NCI-H446 (cell line): ENCODE measurements at places on chromosomes 5 and 9.

GRCh38 chr5:26948921-26949320 is 89.5 kb downstream of the CDH9 start:
- DNase-seq: no peak

DNA sequence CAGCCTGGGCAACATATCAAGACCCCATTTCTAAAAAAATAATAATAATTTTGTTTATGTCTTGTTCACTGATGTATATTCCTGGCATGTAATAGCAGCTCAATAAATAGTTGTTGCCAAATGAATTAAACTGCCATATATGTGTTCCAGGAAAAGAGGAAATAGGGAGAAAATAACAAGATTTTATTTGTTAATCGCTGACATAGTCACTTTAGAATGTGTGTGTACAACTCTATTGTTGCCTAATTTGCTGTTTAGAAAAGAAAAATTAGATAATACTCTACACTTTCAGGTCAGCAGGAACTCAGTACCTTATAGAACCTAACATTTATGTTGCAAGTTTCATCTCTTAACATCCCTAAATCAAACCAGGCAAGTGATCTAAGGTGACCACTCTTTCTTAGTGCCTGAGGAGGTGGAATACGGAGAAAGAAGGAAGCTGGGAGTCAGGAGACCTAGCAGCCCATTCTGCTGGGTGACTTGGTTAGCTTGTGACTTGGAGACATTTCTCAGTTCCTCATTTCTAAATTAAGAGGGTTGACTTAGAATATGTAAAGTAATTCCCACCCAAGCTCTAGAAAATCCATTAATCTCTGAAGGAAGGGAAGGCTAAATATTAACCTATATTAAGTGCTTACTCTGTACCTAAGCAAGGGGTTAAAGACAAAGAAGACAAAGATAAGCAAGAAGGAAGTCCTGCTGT is 110.3 kb upstream of the IQGAP2 start:
- no peak for DNase-seq

GRCh38 chr5:162995568-162995967 is 441.8 kb upstream of the CCNG1 start:
- DNase-seq: no peak

DNA sequence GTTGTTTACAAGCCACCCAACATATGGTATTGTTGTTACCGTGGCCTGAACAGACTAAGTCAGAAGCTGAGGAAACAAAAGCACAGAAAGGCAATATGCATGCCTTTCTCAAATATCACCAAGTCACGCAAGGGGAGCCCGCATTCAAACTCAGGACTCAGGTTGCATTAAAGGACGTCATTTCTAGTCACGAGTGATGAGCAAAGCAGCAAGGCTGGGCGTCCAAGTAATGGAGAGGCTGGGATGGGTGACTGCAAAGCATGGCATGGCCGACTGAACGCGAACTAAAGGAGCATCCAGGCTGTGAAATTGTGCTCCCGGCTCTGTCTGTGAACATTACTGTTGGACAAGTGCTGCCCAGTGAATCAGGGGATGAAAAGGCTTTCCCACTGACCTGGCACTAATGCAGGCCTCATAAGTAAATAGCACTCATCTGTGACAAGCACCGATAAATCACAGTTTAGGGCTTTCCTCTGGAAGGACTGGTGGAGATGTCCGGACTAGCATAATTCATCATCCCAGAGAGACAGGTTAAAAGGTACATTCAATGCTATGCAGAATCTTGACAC is 202.8 kb downstream of the SPOCK1 start:
- no peak for DNase-seq

- no peak for DNase-seq
These were observed 307.8 kb upstream of the IRX4 start for GRCh38 chr5:2190549-2190948.

DNA sequence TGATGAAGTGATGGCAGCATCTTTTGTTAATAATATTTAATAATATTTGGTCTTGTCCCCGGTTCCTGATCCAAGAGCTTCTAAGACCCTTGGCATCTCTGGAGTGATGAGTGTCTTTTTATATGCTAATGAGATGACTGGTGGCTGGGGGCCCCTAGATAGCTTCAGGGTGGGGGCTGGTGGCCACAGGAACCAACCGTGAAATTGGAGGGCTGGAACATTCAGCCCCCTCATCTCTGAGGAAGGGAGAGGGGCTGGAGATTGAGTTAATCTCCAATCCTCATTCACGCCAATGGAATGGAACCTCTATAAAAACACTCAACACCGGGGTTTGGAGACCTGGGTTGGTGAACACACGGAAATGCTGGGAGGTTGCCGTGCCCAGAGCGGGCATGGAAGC is 78.2 kb upstream of the RAPGEF1 start:
- no peak for DNase-seq

GRCh38 chr5:126526493-126526892 is 68.5 kb downstream of the ALDH7A1 start:
- DNase-seq: no peak
